Activated T-helper 1 cell treated with anti-CD3 and anti-CD28 coated beads, Interleukin-2, amount 50 U/mL, for 16 hours (primary cell): ENCODE measurements at places on chromosomes 13 and 19.

DNA sequence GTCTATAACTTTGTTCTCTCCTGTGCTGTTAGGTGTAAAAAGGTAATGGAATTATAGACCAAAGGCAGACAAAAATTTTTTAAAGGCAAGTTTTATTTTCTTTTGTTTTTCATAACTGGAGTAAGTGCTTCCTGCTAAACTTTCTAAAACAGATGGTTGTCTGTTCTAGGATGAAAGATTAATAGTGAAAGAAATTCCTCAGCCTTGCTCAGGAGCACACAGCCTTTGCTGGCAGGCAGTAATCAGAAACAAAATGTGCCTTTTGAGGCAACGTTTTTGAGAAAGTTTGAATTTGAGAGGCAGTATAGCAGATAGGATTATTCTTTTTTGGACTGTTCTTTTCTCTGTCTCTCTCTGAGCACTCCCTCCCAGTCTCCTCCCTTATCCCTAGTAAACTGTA is 2749.5 kb downstream of the PCDH9 start:
- DNase-seq, result no peak

GRCh38 chr13:35190241-35190640 is 248.2 kb downstream of the NBEA start:
- DNase-seq, result no peak

- no peak for DNase-seq
Observed at GRCh38 chr13:77781808-77782207, 84.3 kb downstream of the SLAIN1 start.

DNA sequence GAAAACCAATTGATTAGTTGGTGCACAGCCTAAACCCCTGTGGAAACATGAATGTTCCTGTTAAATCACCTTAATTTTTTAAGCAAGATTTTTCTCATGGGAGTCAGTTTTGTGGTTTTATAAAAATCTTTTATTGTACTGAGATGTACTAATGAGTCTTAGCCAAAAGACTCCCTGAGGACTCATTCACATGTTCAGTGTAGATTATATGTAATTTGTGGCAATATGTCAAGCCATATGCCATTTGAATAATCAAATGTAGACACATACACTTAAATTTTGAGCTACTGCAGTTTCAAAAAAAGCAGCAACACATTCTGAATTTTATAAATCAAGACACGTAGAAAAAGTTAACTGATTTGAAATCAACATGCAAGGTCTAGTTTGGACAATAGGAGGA is 395.2 kb downstream of the MYO16 start:
- no peak for DNase-seq

DNA sequence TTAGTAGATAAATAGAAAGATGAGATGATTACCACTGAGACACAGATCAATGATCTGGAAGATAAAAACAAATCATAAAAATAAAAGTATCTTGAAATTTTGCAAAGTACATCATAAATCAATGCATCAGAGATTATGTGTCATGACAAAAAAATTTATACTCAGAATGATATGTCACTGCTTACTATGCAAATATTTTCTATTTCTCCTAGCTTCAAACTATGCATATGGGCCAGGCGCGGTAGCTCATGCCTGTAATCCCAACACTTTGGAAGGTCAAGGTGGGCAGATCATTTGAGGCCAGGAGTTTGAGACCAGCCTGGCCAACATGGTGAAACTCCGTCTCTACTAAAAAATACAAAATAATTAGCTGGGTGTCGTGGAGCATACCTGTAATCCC is 17.3 kb upstream of the RBM26 start:
- DNase-seq, result no peak

DNA sequence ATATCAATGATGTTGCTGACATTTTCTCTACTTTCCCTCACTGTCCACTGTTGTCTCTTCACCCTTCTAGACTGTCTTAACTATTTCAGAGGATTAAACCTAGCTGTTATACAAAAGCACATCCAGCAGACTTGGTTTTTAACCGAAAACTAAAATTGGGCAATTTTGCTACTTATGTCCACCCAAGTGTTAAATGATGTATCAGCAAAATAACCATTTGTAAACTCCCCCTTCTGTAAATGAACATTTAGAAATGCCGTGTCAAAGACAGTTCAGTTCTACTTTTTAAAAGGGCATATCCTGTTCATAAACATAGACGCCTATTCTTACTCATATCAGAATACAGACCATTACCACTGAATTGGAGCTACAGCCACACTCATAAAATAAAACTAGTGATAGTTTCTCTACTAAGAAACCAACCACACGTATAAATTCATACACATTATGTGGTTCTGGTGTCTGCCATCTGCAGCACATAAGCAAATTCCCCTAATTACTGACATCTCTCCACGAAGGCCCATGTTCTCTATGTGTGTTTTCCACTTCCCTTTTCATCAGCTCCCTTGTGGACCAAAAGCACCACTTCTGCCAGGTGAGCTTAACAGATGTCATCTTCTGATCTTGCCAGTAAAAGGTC is 1091.8 kb downstream of the PCDH9 start:
- no peak for DNase-seq

DNA sequence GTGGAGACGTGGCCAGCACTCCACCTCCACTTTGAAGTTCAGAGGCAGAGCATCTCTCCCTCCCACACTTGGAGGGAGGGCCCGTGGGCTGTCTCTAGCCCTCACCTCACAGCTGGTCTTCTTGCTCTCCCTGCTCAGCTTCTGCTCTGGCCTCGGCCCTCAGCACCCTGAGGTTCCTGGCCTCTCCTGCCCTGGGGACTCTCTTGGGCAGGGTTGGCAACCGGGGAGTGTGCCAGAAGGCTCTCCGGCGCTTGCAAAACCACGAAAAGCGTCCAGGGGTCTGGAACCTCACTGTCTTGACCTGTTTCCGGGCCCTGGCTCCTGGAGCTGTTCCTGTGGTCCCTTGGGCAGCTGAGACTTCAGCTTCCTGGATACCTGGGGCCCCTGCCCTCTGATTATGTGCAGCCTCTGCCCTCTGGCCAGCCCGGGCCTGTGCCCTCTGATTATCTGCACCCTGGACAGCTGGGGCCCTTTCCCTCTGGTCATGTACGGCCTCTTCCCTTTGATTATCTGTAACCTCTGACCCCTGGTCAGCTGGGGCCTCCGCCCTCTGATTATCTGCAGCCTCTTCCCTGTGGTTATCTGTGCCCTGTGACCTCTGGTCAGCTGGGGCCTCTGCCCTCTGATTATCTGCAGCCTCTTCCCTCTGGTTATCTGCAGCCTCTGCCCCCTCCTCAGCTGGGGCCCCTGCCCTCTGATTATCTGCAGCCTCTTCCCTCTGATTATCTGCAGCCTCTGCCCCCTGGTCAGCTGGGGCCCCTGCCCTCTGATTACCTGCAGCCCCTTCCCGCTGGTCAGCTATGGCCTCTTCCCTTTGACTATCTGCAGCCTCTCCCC is 2.1 kb downstream of the CCDC8 start:
- DNase-seq, result no peak

DNA sequence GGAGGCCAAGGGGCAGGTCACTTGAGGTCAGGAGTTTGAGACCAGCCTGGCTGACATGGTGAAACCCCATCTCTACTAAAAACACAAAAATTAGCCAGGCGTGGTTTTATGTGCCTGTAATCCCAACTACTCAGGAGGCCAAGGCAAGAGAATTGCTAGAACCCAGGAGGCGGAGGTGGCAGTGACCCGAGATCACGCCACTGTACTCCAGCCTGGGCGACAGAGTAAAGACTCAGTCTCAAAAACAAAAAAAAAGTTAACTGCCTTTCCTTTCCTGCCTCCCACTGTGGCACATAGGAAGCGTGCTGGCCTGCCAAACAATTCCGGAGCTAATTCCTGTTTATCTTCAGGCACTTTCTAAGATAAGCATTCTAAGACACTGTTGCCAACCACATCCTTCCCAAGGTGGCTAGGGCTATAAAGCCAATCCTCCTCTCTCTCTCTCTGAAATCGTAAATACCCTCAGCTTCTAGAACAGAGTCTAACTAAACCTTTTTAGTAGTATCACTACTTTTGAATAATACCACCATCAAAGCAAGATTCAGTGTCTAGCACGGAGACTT is 21.6 kb downstream of the SLC25A30 start:
- DNase-seq, result no peak

- no peak for DNase-seq
Observed at GRCh38 chr19:2413629-2414028, 13.8 kb downstream of the TIMM13 start.

- DNase-seq, result no peak
Observed at GRCh38 chr13:40060296-40061007, 405.0 kb downstream of the COG6 start.

DNA sequence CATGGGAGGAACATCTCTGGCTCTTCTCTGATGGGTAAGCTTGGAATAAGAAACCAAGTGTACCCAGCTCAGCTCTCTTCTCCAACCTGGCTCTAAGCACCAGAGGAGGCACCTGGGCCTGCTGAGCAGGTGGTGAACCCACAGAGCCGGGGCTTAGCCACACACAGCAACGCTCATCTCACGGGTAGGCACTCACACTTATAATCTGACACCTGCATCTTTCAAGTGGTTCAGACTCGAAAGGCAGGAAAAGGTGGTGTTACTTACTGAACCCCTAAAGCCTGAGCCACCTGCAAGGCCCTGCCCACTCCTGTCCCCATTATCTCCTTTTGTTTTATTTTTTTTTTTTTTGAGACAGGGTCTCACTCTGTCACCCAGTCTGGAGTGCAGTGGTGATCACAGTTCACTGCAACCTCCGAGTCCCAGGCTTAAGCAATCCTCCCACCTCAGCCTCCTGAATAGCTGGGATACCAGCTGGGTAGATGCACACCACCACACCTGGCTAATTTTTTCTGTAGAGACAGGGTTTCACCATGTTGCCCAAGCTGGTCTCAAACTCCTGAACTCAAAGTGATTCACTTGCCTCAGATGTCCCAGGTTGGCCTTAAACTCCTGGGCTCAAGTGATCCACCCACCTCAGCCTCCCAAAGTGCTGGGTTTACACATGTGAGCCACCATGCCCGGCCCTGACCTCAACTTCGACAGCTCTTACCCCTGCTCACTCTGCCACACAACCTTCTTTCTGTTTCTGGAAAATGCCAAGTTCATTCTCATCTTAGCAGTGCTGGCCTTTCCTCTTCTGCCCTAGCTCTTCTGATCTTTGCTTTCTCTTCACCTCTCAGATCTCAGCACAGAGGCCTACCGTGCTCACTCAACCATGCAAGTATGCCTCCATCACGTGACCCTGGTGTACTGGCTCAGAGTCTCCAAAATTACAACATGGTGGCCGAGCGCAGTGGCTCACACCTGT is 9.7 kb downstream of the FBXL12 start:
- DNase-seq, result no peak

DNA sequence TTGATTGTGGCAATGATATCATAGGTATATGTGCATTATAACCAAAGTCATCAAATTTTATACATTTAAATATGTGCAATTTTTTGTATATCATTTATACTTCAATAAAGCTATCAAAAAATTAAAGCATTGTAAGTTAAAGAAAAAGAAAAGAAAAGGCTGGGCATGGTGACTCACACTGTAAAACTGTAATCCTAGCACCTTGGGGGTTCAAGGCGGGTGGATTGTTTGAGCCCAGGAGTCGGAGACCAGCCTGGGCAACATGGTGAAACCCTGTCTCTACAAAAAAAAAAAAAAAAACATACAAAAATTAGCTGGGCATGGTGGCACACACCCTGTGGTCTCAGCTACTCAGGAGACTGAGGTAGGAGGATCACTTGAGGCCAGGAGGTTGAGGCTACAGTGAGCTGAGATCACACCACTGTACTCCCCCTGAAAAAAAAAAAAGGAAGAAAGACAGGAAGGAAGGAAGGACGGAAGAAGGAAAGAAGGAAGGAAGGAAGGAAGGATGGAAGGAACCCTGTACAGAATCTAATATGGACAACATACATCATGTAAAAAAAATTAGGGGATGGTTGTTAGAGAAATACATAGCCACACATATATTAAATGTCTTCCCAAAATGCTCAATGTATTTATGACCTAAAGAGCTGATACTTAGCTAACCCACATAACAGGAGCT is 21.7 kb upstream of the SLC25A30 start:
- DNase-seq, result no peak

- DNase-seq, result no peak
Observed at GRCh38 chr13:88031980-88032559, 360.9 kb downstream of the SLITRK5 start.

- peak; percentile 84 for DNase-seq
Observed at GRCh38 chr19:6674868-6675305, 4.9 kb upstream of the TNFSF14 start.

DNA sequence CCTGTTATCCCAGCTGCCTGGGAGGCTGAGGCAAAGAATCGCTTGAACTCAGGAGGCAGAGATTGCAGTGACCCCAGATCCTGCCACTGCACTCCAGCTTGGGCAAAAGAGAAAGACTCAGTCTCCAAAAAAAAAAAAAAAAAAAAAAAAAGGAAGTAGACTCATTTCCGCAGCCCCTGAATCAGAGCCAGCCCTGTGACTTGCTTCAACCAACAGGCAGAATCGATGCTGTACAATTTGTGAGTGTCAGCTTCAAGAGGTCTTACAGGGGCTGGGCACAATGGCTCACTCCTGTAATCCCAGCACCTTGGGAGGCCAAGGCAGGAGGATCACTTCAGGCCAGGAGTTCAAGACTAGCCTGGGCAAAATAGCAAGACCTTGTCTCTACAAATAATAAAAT is 12.8 kb downstream of the ANKRD27 start:
- no peak for DNase-seq

GRCh38 chr13:72390909-72391308 is 336.5 kb downstream of the MZT1 start:
- no peak for DNase-seq

- DNase-seq, result no peak
Observed at GRCh38 chr13:72141855-72142519, 275.0 kb upstream of the DACH1 start.

DNA sequence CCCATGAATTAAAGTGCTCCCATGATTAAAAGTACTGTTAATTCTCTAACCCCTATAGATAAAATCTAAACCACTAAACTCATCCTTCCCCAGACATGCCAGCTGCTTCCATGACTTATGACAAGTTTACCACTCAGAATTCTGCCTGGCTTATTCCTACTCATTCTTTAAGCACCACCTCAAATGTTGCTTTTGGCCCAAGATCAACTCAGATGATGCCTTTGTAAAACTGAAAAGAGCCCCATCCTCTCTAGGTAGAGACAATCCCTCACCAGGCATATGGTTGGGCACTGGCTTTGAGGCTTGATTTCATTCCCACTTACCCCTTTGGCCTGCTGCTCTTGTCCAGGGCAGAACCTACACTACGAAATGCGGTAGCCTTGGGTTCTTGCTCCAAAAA is 250.0 kb downstream of the DNAJC15 start:
- DNase-seq, result no peak

DNA sequence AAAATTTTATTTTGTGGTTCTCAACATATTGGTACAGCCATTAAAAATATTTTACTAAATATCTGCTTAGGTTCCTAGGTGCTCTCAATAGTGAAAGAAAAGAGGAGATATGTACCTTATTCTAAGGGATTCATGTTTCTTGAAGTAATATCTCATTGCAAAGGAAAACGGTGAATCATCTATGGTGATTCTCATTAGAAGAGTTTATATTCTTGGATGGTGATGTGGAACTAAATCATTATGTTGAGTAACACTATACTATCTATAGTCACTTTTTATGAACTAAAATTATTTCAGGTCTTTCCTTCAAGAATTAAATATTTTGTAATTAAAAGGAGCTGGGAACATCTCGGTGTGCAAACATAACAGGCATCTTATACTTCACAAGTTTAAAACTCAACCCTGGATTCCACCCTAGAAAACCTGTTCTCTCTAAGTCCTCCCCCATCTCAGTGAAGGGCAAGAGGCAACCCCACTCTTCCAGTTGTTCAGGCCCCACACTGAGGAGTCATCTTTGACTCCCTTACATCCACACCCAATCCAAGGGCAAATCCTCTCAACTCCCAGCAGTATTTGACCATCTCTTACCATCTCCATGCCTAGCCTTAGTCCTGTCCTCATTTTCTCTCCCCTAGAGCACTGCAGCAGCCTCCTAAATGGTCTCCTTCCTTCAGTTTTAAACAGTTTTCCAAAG is 140.1 kb downstream of the RGCC start:
- DNase-seq, result no peak
